ENCODE measurements at places on chromosomes 6 and 20. TPM values are rescaled to one million over a fixed set of nuclear protein-coding genes. Genes with fewer than 3 reads are reported as not detected.

- H3K4me3 ChIP-seq = no peak overlapping the region
- H3K27me3 ChIP-seq = peaks cover 13% of the 10 kb centered on the region
- no peaks in the 10 kb centered on the region for H3K4me1 ChIP-seq
- DNase-seq = no peak
- no peaks in the 10 kb centered on the region for H3K36me3 ChIP-seq
Measured at GRCh38 chr20:40843251-40843650, 154.2 kb upstream of the MAFB start.

- no peak for DNase-seq
- no peaks in the 10 kb centered on the region for H3K4me1 ChIP-seq
- no peak within 1 kb of the TSS for H3K27ac ChIP-seq
- peaks cover under 1% of the 10 kb centered on the region for H3K27me3 ChIP-seq
Measured at GRCh38 chr20:59163631-59164530, at the start of gene ZNF831. Gene ZNF831, plus strand, starts transcription at chr20:59163821. Its CDS starts 27,199 bp downstream, at chr20:59191020.

DNA sequence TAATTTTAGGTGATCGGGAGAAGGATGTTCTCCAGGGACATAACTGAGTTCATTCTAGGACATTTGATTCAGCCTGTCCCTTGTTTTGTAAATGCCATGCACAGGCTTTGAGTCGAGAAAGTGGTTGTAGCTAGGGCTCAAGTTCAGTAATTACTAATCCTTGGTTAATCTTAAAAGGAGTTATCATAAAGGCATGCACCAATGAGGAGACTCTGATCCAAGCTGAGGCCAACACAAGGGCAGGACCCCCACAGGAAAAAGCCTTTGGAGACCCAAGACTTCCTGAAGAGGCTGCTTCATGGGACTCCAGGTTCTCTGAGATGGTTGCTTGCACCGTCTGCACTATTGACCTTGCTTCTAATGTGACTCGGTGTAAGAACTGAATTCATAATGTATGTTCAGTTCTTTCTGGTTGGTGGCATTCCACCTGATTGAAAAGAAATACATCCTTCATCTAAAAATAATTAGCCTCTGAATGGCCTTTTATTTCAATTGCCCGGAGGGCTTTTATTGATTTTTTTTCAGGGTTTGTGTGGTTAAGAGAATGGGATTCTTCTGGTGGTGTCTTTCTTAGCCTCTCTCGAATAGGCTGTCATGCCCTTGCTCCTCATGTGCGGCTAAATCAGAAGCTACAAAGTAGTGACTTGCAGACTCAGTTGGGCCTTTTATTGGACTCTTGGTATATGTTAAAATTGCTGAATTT lies 201.7 kb upstream of the PLCB4 start:
- no peak for DNase-seq
- no peak overlapping the region for H3K4me3 ChIP-seq
- H3K36me3 ChIP-seq = peaks cover 3% of the 10 kb centered on the region
- H3K27me3 ChIP-seq = no peaks in the 10 kb centered on the region
- H3K27ac ChIP-seq = no peak overlapping the region

DNA sequence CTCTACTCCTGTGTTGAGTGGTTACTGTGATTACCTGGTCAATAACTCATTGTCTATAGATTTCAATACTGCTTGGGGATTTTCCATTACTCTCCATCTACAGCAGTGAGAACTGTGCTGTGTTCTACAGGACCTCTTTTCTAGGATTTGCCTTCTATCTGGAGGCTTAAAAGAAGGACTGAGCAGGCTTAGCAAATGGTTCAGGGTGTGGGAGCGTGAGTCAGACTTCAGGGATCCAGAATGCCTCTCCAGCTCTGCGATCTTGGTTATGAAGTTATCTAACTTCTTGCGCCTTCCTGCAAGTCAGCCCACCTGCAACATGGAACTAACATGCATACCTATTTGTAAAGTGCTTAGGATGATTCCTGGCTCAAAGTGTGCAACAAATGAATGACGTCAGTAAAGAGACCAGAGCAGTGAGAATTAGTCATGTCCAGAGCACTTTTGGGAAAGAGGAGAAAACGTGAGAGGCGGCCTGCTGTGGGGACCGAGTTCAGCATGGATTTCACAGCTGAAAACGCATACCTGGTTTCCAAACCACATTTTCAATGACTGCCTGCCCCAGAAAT lies 610.1 kb upstream of the CDH4 start:
- H3K4me3 ChIP-seq = no peak overlapping the region
- H3K27me3 ChIP-seq = no peaks in the 10 kb centered on the region
- no peak for DNase-seq
- no peaks in the 10 kb centered on the region for H3K36me3 ChIP-seq
- no peaks in the 10 kb centered on the region for H3K4me1 ChIP-seq

DNA sequence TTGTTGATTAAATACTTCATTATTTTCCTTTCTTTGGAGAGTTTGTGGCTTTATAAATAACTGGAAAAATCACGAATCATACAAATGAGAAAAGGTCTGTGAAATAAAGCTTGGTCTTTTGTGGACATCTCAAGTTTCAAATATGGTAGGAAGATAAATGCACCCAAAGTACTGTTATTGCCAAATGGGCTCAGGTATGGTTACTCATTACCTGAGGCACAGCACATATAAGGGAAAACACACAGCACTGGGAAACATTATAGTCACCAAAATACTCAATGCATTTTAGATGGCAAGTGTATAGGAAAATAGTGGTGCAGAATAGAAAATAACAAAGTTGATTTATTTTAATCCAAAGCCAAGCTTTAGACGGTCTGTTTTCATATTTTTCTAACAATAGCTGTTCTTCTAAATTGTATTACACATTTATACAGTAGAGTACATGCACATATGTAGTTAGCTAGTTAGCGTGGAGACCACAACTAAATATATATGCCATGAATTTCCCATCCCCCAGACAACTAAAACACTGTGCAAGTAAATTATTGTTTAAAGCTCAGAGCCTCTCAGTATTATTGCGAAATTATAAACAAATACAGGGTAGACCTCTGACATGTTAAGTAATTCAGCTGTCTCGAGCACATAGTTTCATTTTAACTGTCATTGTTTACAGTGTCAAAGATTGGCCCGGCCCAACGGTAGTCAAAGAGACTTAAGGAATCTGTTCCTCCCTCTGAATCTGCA lies 336.0 kb downstream of the SYNE1 start:
- H3K4me3 ChIP-seq = peak overlapping the region; percentile 100
- peaks cover 18% of the 10 kb centered on the region for H3K4me1 ChIP-seq
- no peaks in the 10 kb centered on the region for H3K27me3 ChIP-seq
- H3K27ac ChIP-seq = peak overlapping the region; percentile 97
- DNase-seq = no peak
- peaks cover 18% of the 10 kb centered on the region for H3K36me3 ChIP-seq

DNA sequence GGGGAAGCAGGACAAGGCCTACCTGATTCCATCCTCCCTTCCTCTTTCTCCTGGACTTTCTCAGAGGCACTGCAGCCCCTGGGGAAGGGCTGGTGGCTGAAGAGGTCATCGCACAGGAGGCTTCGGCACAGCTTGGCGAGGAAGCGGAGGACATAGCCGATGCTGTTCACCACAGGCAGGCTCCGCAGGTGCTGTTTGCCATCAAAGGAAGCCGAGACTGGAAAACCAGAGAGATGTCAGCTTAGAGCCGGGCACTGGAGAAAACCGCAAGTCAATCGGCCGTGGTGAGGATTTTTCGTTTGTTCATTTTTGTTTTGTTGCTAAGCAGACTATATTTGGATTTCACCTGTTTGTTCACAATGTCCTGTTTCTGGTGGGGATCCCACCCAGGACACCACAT lies 79.2 kb downstream of the SCML4 start:
- no peak overlapping the region for H3K27ac ChIP-seq
- no peaks in the 10 kb centered on the region for H3K4me1 ChIP-seq
- no peak overlapping the region for H3K4me3 ChIP-seq
- DNase-seq = no peak
- no peaks in the 10 kb centered on the region for H3K36me3 ChIP-seq

GRCh38 chr20:49570828-49571552 lies 3.1 kb upstream of the PTGIS start:
- peaks cover 5% of the 10 kb centered on the region for H3K36me3 ChIP-seq
- H3K4me3 ChIP-seq = no peak overlapping the region
- no peak for DNase-seq
- H3K27ac ChIP-seq = peak overlapping the region; percentile 76
- H3K4me1 ChIP-seq = peaks cover 78% of the 10 kb centered on the region

Gene BPIFB2
- not detected for total RNA-seq

Gene RING1
- total RNA-seq = 58.8 TPM

Gene GSTA2
- not detected for total RNA-seq

Gene PAX1
- not detected for total RNA-seq
